ENCODE measurements at places on chromosomes 4 and X. TPM values are rescaled to one million over a fixed set of nuclear protein-coding genes. Genes with fewer than 3 reads are reported as not detected.

Gene DRP2
- total RNA-seq: not detected

DNA sequence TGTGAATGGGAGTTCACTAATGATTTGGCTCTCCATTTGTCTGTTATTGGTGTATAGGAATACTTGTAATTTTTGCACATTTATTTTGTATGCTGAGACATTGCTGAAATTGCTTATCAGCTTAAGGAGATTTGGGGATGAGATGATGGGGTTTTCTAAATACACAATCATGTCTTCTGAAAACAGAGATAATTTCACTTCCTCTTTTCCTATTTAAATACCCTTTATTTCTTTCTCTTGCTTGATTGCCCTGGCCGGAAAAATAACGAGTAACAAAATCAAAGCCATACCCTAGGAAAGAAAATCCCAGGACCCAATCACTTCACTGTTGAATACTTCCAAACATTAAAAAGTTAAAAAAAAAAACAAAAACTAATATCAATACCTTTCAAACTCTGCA, 67.7 kb upstream of the UGT2B4 start:
- no peaks in the 10 kb centered on the region for H3K4me1 ChIP-seq
- no peaks in the 10 kb centered on the region for H3K36me3 ChIP-seq
- H3K27me3 ChIP-seq: no peaks in the 10 kb centered on the region
- DNase-seq: no peak

Gene F9
- total RNA-seq: not detected

Gene TCP11X2
- total RNA-seq: not detected

Gene OCIAD1
- total RNA-seq: 85.7 TPM
